ENCODE measurements at places on chromosomes 2 and 18. TPM values are rescaled to one million over a fixed set of nuclear protein-coding genes. Genes with fewer than 3 reads are reported as not detected.

DNA sequence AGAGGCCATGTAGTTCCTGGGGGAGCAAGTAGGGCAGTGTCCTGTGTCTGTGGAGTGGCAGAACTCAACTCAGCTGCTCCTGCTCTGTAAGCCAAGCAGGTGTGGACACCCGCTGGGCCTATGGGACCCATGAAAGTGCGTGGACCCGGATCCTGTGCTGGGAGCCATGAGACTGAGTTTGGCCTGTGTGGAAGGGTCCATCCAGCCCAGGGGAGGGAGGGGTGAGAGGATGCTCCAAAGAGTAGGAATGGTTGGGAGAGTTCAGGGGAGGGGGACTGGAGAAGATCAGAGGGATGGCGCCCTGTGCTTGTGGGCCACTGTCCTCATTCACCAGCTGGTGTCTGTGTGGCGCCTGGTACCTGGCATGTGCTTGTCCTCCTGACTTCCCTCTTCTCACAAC is 226.4 kb upstream of the HS6ST1 start:
- no peak for DNase-seq
- H3K36me3 ChIP-seq = no peaks in the 10 kb centered on the region

- peaks cover 13% of the 10 kb centered on the region for H3K36me3 ChIP-seq
- H3K27me3 ChIP-seq = no peaks in the 10 kb centered on the region
Observed at GRCh38 chr18:79366177-79367094, 29.3 kb upstream of the NFATC1 start.

The PLGLB1 gene
- total RNA-seq = not detected

- H3K27ac ChIP-seq = no peak overlapping the region
- no peak for DNase-seq
- H3K4me3 ChIP-seq = no peak overlapping the region
- no peaks in the 10 kb centered on the region for H3K27me3 ChIP-seq
- H3K4me1 ChIP-seq = no peaks in the 10 kb centered on the region
Observed at GRCh38 chr2:139645617-139646016, 865.4 kb upstream of the NXPH2 start.

DNA sequence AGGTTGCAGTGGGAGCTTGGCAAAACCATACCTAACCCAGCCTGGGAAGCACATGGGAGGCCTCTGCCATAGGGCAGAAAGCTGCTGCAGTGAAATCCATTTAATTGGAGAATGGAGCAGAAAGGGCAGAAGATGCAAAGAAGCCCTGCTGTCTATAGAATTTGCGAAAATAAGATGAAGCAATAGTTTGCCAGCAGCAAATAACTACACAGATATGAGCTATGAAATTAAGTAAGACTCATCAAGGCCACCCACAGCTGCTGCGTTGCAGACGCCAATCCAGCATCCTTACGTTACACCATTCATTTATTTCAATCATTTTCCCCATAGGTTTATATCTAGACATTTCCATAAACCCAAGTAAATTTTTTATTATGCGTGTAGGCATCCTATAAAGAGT is 21.1 kb downstream of the ATP8B1 start:
- no peaks in the 10 kb centered on the region for H3K4me1 ChIP-seq
- no peaks in the 10 kb centered on the region for H3K27me3 ChIP-seq

DNA sequence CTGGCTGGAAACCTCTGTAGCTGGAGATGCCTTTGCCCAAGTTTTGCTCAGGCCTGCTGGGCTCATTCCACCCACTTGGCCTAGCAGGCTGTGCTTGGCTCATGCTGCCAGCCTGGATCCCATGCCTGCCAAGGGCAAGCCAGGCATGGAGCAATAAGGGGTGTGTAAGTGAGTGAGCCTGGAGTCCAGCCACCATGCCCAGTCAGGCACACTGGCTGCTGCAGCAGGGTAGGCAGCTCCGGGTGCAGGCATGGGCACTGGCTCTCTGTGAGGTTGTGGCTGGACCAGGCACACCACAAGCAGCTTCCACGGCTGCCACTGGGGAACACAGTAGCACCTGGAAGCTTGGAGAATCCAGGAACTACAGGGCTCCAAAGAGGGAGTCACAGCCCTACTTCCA is 147.7 kb upstream of the HS6ST1 start:
- no peaks in the 10 kb centered on the region for H3K36me3 ChIP-seq

DNA sequence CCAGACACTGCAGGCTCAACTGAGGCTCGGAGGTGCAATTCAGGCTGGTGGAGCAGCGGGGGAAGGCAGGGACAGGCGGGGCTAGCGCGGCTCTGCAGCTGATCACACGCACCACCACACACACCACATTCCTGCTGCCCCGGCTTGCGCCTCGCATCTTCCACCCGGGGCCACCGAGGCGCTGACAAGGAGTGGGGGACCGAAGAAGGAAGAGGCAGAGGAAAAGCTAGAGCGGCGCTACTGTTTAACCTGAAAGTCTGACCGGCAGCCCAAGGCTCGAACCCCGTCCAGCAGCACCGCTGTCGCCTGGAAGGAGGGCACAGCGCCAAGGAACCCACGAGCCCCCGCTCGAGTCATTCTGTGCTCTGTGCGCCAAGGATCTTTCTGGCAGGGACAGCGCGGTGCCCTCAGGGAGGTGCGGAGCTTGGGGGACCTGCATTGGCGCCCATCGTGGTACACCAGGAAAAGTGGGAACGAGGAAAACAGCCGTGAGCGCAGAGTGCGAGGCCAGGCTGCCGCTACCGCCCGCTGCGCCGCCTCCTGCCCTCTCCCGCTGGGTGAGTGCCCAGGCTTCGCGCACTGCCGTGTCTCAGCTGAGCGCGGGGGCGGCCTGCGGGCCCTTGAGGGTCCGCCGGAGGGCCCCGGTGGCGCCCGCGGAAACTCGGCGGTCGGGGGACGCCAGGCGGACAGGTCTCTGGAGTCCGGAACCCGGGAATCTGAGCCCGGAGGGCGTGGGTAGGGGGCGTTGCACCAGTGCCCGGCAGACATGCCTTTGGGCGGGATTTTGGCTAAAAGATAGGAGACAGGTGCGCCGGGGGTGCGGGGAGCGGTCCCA is 860 bp upstream of the KCNJ3 start:
- H3K4me1 ChIP-seq = no peaks in the 10 kb centered on the region
- peaks cover 23% of the 10 kb centered on the region for H3K27me3 ChIP-seq
- peak overlapping the region; percentile 78 for H3K4me3 ChIP-seq
- no peaks in the 10 kb centered on the region for H3K36me3 ChIP-seq

DNA sequence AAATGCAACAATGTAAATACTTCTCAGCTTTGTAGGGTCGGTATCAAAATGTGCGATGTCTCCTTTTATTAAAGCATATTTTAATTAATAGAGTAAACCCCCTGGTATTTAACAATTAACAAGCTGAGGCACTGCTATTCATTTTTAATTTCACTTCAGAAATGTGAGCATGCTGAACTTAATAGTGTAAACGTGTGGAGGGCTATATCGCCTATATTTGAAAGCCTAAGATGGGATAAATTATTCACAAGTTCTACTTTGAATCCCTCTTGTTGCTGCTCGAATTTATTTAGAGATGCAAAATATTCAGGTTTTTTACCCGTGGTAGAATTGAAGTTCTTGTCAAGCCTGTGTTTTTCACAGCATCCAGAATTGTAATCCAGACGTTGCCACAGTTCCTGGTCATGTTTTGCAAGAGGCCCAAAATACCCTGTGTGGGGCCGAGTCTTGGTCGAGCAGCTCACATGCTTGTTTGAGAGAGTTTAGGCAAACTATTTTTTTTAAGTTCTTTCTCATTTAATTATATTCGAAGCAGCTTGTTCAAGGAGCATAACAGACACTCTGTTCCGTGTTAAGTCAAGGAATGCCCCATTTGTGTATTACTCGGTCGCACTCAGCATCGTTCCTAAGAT is 2.5 kb downstream of the SALL3 start:
- no peaks in the 10 kb centered on the region for H3K36me3 ChIP-seq
- DNase-seq = no peak
- H3K27me3 ChIP-seq = peaks cover 23% of the 10 kb centered on the region
- peak overlapping the region; percentile 80 for H3K4me3 ChIP-seq

DNA sequence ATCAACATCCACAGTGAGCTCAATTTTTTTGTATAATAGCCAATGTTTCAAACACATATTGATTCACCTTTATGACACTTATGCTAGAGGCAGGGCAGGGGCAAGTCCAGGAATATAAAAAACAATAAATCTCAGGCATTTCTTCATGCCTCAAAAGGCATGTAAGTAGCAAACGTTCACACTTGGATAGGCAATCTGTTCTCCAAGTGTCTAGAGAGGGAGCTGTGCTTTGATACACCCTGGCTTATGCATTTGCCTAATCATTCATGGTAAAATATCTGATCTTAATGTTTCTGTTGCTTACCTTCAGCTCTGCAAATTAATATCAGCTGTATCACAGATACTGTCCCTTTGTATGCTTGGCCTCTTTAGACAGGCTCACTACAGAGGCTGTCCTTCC is 464.5 kb upstream of the SETBP1 start:
- no peak for DNase-seq
- H3K27me3 ChIP-seq = no peaks in the 10 kb centered on the region
- H3K4me1 ChIP-seq = no peaks in the 10 kb centered on the region
- no peak overlapping the region for H3K27ac ChIP-seq
- H3K36me3 ChIP-seq = no peaks in the 10 kb centered on the region

GRCh38 chr18:38454764-38455469 is 889.3 kb upstream of the CELF4 start:
- H3K36me3 ChIP-seq = no peaks in the 10 kb centered on the region
- no peak for DNase-seq
- H3K4me3 ChIP-seq = peak overlapping the region; percentile 12
- no peaks in the 10 kb centered on the region for H3K27me3 ChIP-seq

DNA sequence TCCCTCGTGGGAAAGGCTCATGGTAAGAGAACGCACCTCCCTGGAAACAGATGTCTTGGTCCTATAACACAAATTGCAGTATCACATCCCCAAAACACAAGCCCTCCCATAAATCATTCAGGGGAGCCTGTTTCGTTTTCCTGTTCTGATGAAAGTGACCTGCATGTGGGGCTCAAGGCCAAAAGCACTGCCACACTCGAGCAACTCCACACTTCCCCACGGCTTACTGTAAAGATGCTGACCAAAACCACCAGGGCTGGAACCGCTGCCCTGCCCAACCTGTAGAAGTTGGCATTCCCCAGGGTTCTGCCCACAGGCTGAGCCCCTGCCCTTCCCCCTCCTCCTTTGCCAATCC is 139.7 kb downstream of the BCL11A start:
- peaks cover 17% of the 10 kb centered on the region for H3K27me3 ChIP-seq
- no peak overlapping the region for H3K4me3 ChIP-seq
- H3K27ac ChIP-seq = no peak overlapping the region
- DNase-seq = no peak
- peaks cover 17% of the 10 kb centered on the region for H3K4me1 ChIP-seq

GRCh38 chr18:1511619-1512311 is 607.1 kb downstream of the ADCYAP1 start:
- no peak overlapping the region for H3K4me3 ChIP-seq
- H3K4me1 ChIP-seq = no peaks in the 10 kb centered on the region
- H3K36me3 ChIP-seq = no peaks in the 10 kb centered on the region
- H3K27ac ChIP-seq = no peak overlapping the region
- H3K27me3 ChIP-seq = no peaks in the 10 kb centered on the region

DNA sequence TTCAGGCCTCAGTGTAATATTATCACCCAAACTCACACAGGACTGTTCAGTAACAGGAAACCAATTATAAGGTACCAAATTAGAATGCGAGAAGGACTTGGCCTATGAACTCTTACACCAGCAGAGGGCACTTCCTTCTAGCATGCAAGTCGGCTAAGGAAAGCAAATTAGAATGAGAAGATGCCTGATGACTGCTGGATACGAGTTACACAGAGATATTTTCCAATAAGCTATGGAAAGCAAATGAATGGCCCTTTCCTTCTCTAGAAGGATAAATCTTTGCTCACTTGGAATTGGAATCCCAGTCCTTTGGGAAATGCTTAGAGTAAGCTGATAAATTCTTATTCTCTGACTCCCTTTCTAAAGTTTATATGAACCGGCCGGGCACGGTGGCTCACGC is 109.8 kb downstream of the AP1S3 start:
- no peaks in the 10 kb centered on the region for H3K4me1 ChIP-seq
- DNase-seq = peak; percentile 73
- H3K4me3 ChIP-seq = no peak overlapping the region
- no peak overlapping the region for H3K27ac ChIP-seq

DNA sequence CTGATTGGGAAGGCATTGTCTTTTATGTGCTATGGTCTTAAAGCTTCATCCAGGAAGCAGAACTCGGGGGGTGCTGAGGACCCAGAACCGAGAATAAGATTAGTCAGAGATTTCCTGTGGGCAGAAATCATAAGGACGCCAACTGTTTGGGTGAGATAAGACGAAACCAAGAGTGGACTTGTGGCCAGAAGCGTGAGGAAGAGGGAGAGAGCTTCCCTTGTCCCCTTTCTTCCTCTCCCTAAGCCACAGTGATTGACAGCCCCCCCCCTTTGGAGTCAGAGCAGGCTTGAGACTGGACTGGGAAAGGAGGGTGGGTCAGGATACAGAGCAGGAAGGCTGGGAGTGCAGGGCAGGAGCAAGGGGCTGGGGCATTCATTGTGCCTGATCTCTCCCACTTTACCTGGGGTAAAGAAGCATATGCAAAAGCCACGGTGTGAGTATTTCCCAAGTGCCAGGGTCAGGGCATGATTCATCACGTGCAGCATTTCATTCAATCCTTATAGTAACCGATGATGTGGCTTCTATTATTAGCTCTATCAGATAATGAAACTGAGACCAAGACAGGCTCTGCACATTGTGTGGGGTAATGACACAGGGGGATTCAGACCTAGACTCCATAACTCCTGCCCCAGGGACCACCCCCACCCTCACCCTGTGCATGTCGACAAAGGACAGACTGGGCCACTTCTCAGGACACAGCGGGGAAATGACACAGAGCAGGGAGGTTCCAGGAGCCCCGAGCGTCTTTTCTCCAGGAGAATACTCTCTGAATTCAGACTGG is 3.0 kb upstream of the IL1RN start:
- no peaks in the 10 kb centered on the region for H3K4me1 ChIP-seq
- no peak overlapping the region for H3K4me3 ChIP-seq
- no peaks in the 10 kb centered on the region for H3K36me3 ChIP-seq
- no peak for DNase-seq
- H3K27ac ChIP-seq = no peak overlapping the region

The R3HDM1 gene
- total RNA-seq = 49.8 TPM

- peak overlapping the region; percentile 66 for H3K4me3 ChIP-seq
- H3K36me3 ChIP-seq = no peaks in the 10 kb centered on the region
- peak; percentile 93 for DNase-seq
- H3K4me1 ChIP-seq = no peaks in the 10 kb centered on the region
Observed at GRCh38 chr2:218387369-218388194, 5.5 kb downstream of the SLC11A1 start.

DNA sequence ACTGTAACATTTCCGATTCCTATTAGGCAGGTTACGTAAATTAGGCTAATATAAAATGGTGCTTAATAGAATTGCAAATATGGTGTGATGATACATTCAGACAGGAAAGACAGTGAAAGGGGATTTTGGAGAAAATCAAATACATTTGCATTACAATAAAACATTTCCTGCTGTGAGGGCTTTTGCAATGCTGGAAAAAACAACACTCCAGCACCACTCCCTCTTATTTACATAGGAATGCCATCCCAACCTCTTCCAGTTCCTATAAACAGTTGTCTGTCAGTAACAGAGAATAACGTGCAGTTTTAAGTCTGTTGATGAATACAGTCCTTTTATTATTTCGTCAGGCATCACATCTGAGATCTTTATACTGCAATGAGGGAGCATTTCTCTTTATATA is 298.8 kb upstream of the FANCL start:
- DNase-seq = no peak
- H3K36me3 ChIP-seq = no peaks in the 10 kb centered on the region
- no peak overlapping the region for H3K27ac ChIP-seq
- peaks cover 31% of the 10 kb centered on the region for H3K4me1 ChIP-seq

GRCh38 chr18:670522-670921 is 13.1 kb downstream of the TYMS start:
- H3K27me3 ChIP-seq = no peaks in the 10 kb centered on the region
- H3K27ac ChIP-seq = no peak overlapping the region
- peaks cover 88% of the 10 kb centered on the region for H3K36me3 ChIP-seq
- peak; percentile 17 for DNase-seq

GRCh38 chr18:36485772-36486171 is 188.3 kb downstream of the FHOD3 start:
- H3K36me3 ChIP-seq = no peaks in the 10 kb centered on the region
- H3K4me3 ChIP-seq = no peak overlapping the region
- no peaks in the 10 kb centered on the region for H3K27me3 ChIP-seq

Measured in endodermal cell (in vitro differentiated cells).